ENCODE measurements at places on chromosomes 4 and X. TPM values are rescaled to one million over a fixed set of nuclear protein-coding genes. Genes with fewer than 3 reads are reported as not detected.

GRCh38 chrX:12988797-12989196 is 13.9 kb downstream of the TMSB4X start:
- no peak overlapping the region for H3K27ac ChIP-seq
- no peak overlapping the region for H3K4me3 ChIP-seq
- no peaks in the 10 kb centered on the region for H3K27me3 ChIP-seq
- no peak for DNase-seq
- H3K4me1 ChIP-seq: peaks cover 7% of the 10 kb centered on the region
- H3K36me3 ChIP-seq: no peaks in the 10 kb centered on the region

CHRNA9 gene
- not detected for total RNA-seq

DNA sequence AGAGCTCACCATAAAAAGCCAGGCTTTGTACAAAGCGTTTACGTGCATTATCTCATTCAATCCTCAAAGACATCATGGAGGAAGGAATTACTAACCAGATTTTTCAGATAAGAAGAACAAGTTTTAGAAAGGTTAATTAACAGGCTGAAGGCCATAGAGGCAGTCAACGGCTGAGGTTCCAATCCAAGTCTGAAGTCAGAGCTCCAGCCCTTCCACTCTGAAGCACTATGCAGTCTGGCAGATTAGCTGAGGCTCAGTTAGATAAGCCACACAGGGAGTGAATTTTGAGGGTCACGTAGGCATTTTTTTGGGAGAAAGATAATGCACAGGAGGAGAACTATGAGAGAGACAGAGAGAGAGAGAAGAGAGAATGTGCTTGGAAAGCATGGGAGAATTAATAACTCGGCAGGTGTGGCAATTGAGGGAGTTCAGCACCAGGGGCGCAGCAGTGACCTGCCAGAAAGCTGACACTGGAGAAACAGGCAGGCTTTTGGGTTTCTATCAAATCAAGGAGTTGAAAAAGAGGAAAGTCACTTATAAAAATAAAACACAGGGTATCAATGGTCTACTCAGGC is 116.5 kb upstream of the NAP1L5 start:
- peaks cover 55% of the 10 kb centered on the region for H3K4me1 ChIP-seq
- no peaks in the 10 kb centered on the region for H3K36me3 ChIP-seq
- DNase-seq: no peak
- H3K27me3 ChIP-seq: no peaks in the 10 kb centered on the region
- no peak overlapping the region for H3K4me3 ChIP-seq
- H3K27ac ChIP-seq: no peak overlapping the region

ODAPH gene
- total RNA-seq: not detected

DNA sequence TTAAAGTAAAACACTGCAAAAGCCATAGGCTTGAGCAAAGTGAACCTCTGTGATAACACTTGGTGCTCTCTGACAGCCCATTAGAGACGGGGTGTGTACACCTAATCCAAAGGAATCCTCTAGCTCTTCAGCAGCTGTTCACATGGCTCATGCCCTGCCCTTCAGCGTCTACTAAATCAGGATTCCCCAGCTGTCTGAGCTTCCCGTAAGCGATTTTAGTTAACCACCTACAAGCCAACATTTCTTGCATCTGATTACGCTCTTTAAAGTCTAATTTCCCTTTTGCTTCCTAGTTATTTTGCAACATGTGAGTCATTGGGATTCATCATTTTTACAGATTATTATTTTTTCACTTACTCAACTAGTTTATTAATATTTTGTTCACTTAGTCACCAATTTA is 6.5 kb downstream of the DMD start:
- no peaks in the 10 kb centered on the region for H3K27me3 ChIP-seq
- H3K4me3 ChIP-seq: no peak overlapping the region
- peaks cover 5% of the 10 kb centered on the region for H3K4me1 ChIP-seq
- no peak overlapping the region for H3K27ac ChIP-seq

DNA sequence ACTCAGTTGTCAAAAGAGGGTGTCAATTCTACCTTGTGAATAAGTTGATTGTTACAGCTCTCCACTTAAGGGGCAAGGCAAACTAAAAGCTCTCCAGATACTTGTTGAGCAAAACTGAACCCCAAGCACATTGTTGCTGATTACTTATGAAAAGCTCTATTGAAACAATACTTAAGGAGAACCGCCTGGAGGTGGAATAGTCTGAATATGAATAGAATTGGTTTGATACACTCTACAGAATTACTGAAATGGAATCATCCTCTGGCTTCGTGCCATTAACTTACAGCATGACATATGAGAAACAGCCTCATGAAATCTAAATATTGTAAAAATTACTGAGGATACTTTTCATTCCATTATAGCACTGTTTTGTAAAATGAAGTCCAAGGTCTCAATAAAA is 127.0 kb upstream of the SH3RF1 start:
- no peaks in the 10 kb centered on the region for H3K36me3 ChIP-seq
- no peak for DNase-seq
- H3K4me3 ChIP-seq: no peak overlapping the region

ENPEP gene
- 9.0 TPM for total RNA-seq

C4orf51 gene
- total RNA-seq: not detected

EREG gene
- not detected for total RNA-seq

- H3K4me1 ChIP-seq: no peaks in the 10 kb centered on the region
- DNase-seq: no peak
- no peaks in the 10 kb centered on the region for H3K36me3 ChIP-seq
- H3K27ac ChIP-seq: no peak overlapping the region
- H3K4me3 ChIP-seq: no peak overlapping the region
Observed at GRCh38 chr4:145213245-145213644, 32.9 kb upstream of the OTUD4 start.

GRCh38 chrX:137418086-137418485 is 147.8 kb upstream of the ZIC3 start:
- peaks cover 37% of the 10 kb centered on the region for H3K27me3 ChIP-seq
- no peaks in the 10 kb centered on the region for H3K36me3 ChIP-seq
- H3K27ac ChIP-seq: no peak overlapping the region
- H3K4me3 ChIP-seq: no peak overlapping the region

STK26 gene
- total RNA-seq: 1.0 TPM

- H3K27ac ChIP-seq: no peak overlapping the region
- H3K4me1 ChIP-seq: peaks cover 12% of the 10 kb centered on the region
- no peaks in the 10 kb centered on the region for H3K36me3 ChIP-seq
- no peak for DNase-seq
- H3K27me3 ChIP-seq: no peaks in the 10 kb centered on the region
Observed at GRCh38 chr4:48347282-48347921, 6.1 kb downstream of the SLAIN2 start.

MFAP3L gene
- total RNA-seq: 5.7 TPM

UGT2B11 gene
- not detected for total RNA-seq

All from adrenal gland (tissue), 19 donors.